ENCODE measurements at places on chromosomes 2 and 18. TPM values are rescaled to one million over a fixed set of nuclear protein-coding genes. Genes with fewer than 3 reads are reported as not detected.

The CCL20 gene
- total RNA-seq, result 0.92 TPM

GRCh38 chr2:160574468-160575140 is 81.0 kb upstream of the RBMS1 start:
- DNase-seq, result no peak
- no peaks in the 10 kb centered on the region for H3K36me3 ChIP-seq
- no peak overlapping the region for H3K4me3 ChIP-seq
- no peaks in the 10 kb centered on the region for H3K27me3 ChIP-seq
- peaks cover 3% of the 10 kb centered on the region for H3K4me1 ChIP-seq

- H3K4me1 ChIP-seq, result peaks cover 5% of the 10 kb centered on the region
- no peak for DNase-seq
- H3K27ac ChIP-seq, result no peak overlapping the region
- no peaks in the 10 kb centered on the region for H3K36me3 ChIP-seq
Measured at GRCh38 chr2:47373747-47374146, 29.2 kb upstream of the MSH2 start.

The STAMBP gene
- 53.5 TPM for total RNA-seq

The HDAC4 gene
- total RNA-seq, result 329 TPM

- DNase-seq, result no peak
- H3K4me1 ChIP-seq, result peaks cover 56% of the 10 kb centered on the region
- H3K36me3 ChIP-seq, result peaks cover 8% of the 10 kb centered on the region
- no peak overlapping the region for H3K4me3 ChIP-seq
- no peaks in the 10 kb centered on the region for H3K27me3 ChIP-seq
Measured at GRCh38 chr2:63861220-63861822, 19.6 kb downstream of the UGP2 start.

- no peaks in the 10 kb centered on the region for H3K27me3 ChIP-seq
- DNase-seq, result no peak
- H3K4me1 ChIP-seq, result peaks cover 18% of the 10 kb centered on the region
- no peaks in the 10 kb centered on the region for H3K36me3 ChIP-seq
- no peak overlapping the region for H3K27ac ChIP-seq
- no peak overlapping the region for H3K4me3 ChIP-seq
Measured at GRCh38 chr2:110820128-110820527, 87.8 kb downstream of the ACOXL start.

DNA sequence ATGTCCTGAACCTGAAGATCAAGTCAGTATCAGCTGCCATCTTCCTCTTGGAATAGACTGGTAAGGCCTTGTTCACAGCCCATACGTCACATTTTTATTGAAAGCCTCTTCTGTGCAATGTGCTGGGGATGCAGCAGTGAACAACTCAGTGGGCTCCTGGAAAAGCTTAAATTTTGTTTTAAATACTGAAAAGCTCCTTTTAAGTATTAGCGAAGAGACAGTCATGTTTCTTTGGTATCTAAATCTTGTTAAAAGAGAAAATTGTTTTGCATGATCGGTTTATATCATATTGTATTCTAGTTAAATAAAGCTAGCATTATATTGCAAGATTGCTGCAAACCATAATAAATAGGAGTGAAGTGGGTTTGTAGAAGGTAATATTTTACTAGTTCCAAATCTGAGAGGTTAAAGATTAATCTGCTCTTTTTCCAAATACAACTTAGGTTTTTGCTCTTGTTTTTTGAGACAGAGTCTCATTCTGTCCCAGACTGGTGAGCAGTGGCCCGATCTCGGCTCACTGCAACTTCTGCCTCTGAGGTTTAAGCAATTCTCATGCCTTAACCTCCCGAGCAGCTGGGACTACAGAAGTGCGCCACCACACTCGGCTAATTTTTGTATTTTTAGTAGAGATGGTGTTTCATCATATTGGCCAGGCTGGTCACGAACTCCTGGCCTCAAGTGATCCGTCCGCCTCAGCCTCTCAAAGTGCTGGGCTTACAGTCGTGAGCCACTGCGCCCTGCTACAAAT is 1.6 kb upstream of the RMDN2 start:
- no peak overlapping the region for H3K4me3 ChIP-seq
- H3K4me1 ChIP-seq, result peaks cover 7% of the 10 kb centered on the region
- H3K27ac ChIP-seq, result no peak overlapping the region
- H3K27me3 ChIP-seq, result no peaks in the 10 kb centered on the region

- no peak overlapping the region for H3K4me3 ChIP-seq
- H3K36me3 ChIP-seq, result no peaks in the 10 kb centered on the region
- H3K27me3 ChIP-seq, result no peaks in the 10 kb centered on the region
- DNase-seq, result no peak
- no peak overlapping the region for H3K27ac ChIP-seq
Measured at GRCh38 chr18:77524909-77525308, 275.3 kb downstream of the GALR1 start.

DNA sequence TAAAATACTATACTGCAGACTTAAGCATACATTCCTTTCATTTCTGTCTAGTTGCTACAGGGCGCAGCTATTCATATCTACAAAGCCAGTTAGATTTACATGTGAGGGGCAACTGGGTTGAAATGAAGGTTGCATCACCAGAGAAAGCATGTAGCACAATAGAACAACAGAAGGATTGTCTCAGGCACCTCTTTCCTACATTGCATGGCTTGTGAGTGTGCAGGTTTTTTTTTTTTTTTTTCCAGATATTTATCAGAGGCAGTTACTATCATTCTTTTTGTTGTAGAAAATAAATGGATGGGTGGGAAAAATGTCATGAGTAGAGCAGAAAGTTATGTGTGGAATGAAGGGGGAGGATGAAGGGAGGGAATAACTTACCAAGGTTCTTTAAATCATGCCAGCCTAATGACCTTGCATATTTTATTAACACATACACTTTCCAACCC is 86.8 kb downstream of the ERBB4 start:
- H3K27ac ChIP-seq, result no peak overlapping the region
- H3K27me3 ChIP-seq, result no peaks in the 10 kb centered on the region
- no peaks in the 10 kb centered on the region for H3K36me3 ChIP-seq
- peaks cover 12% of the 10 kb centered on the region for H3K4me1 ChIP-seq
- no peak overlapping the region for H3K4me3 ChIP-seq

DNA sequence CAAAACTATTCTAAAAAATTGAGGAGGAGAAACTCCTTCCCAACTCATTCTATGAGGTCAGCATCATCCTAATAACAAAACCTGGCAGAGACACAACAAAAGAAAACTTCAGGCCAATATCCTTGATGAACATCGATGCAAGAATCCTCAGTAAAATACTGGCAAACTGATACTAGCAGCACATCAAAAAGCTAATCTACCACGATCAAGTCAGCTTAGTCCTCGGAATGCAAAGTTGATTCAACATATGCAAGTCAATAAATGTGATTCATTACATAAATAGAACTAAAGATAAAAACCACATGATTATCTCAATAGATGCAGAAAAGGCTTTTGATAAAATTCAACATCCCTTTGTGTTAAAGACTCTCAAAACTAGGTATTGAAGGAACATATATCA is 63.1 kb downstream of the EHBP1 start:
- H3K27ac ChIP-seq, result no peak overlapping the region
- DNase-seq, result no peak
- H3K4me3 ChIP-seq, result no peak overlapping the region
- no peaks in the 10 kb centered on the region for H3K27me3 ChIP-seq
- peaks cover 4% of the 10 kb centered on the region for H3K4me1 ChIP-seq

GRCh38 chr2:29270701-29271121 is 155.5 kb downstream of the CLIP4 start:
- H3K4me1 ChIP-seq, result no peaks in the 10 kb centered on the region
- DNase-seq, result no peak
- no peak overlapping the region for H3K27ac ChIP-seq
- peaks cover 2% of the 10 kb centered on the region for H3K27me3 ChIP-seq

DNA sequence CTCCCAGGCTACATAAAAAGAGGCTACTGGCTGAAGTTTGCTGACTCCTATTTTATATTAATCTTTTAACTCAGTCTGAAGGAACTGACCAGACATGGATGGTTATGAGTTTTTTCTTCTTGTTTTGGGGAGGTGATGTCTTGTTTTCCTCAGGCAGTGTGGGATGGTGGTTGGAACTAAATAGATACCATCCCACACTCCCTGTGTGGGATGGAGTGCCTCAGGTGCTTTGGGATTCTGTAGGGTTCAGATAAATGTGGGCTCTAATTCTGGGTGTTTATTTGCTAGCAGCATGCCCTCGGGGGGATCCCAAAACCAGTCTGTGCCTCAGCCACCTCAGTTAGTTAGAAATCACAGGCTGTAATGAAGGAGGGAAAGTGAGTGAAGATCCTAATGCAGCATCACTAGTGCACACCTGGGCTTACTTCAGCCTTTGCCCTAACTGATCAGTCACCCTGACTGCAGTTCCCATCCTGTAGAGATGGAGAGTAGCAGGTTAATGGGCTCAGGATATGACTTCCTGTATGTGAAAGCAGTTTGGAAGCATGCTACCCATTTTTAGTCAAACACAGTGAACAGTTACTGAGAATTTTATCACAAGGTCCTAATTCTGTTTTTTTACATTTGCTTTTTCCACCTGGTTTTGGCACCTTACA is 132.2 kb downstream of the SPTBN1 start:
- H3K27me3 ChIP-seq, result no peaks in the 10 kb centered on the region
- no peak overlapping the region for H3K4me3 ChIP-seq
- no peak for DNase-seq

The AGPS gene
- 29.6 TPM for total RNA-seq

GRCh38 chr18:79050005-79050404 is 19.2 kb upstream of the ATP9B start:
- H3K27ac ChIP-seq, result no peak overlapping the region
- no peaks in the 10 kb centered on the region for H3K4me1 ChIP-seq
- peaks cover 7% of the 10 kb centered on the region for H3K27me3 ChIP-seq
- no peaks in the 10 kb centered on the region for H3K36me3 ChIP-seq
- H3K4me3 ChIP-seq, result no peak overlapping the region
- no peak for DNase-seq

DNA sequence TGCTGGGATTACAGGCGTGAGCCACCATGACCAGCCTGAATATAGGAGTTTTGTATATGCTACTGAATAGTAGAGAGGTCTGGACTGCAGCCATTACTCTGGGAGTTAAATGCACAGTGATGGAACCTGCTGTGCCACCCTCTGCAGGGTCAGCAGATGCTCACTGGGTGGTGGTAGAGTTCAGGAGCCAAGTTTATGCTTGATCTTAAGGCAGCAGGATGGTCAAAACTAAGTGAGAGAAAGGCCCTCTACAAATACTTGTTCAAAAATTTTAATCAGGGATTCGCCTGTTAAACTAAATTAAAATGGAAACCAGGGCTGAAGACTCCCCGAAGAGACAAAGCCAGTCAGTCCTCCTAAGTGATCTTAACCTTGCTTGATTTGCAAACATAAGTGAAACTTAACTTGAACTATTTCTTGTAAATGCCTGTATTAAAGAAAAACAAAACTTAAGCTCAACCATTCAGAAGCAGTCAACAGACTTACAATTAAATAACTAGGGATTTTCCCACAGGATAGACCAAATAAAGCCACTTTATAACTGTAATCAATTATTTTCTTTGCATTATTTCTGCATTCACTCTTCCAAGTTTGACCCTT is 4.2 kb upstream of the WDFY1 start:
- DNase-seq, result no peak
- H3K27me3 ChIP-seq, result no peaks in the 10 kb centered on the region
- H3K27ac ChIP-seq, result no peak overlapping the region
- no peaks in the 10 kb centered on the region for H3K4me1 ChIP-seq

- no peaks in the 10 kb centered on the region for H3K36me3 ChIP-seq
- H3K27ac ChIP-seq, result peak overlapping the region; percentile 82
- peaks cover 42% of the 10 kb centered on the region for H3K4me1 ChIP-seq
- no peaks in the 10 kb centered on the region for H3K27me3 ChIP-seq
Measured at GRCh38 chr18:34651586-34652369, 58.3 kb upstream of the DTNA start.

DNA sequence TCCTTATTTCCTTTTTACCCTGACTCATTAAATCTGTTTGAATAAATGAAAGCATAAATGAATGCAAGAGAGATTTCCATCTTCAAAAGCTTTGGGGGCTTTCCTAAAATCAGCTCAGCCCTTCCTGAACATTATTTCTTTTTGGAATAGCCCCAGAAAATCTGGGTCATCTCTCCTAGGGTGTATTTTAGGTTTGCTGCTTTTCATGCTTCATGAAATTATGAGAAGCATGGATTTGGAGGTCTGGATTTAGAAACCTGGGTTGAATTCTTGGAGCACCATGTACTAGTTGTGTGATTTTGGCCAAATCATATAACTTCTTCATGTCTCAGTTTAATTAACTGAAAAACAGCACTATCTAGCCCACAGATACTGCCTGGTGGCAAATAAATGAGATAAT is 24.0 kb upstream of the PELI1 start:
- H3K36me3 ChIP-seq, result no peaks in the 10 kb centered on the region
- H3K27me3 ChIP-seq, result no peaks in the 10 kb centered on the region
- no peak for DNase-seq

DNA sequence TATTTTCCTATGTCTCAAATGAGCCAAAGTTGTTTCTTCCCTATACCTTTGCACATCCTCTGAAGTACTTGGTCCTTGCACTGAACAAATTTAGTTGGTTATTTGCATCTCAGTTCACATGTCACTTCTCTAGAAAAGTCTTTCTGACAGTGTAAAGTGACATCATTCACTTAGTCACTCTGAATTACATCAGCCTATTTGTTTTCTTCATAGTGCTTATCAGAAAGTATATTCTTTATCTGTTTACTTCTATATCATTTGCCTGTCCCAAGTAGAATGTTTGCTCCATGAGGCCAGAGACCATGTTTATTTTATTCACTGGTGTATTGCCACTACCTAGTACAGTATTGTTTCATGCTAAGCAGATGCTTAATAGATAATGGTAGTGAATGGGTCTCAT is 173.7 kb downstream of the HNMT start:
- H3K27me3 ChIP-seq, result no peaks in the 10 kb centered on the region

DNA sequence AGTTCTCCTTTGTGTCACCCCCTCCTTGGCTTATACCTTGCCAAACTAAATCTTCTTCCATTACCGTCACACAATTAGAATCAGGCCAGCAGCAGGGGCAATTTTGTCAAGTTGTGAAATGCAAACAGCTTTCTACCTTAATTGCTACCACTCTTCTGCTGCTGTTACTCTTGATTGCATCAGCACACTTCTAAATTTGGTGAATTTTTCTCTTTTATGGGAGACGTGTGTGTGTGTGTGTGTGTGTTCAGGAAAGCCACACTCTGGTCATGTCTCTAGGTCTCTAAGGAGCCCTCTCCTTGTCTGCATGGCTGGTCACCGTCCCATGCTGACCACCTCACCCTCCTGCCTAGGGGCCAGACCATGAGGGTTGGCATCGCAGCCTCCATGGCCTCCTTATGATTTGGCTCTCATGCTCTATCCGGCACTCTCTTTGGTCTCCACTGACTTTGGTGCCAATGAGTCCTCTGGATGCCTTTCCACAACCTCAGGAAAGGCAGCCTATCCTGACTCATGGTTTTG is 87.7 kb downstream of the GATA6 start:
- no peak overlapping the region for H3K4me3 ChIP-seq
- H3K27ac ChIP-seq, result no peak overlapping the region
- no peaks in the 10 kb centered on the region for H3K36me3 ChIP-seq
- no peaks in the 10 kb centered on the region for H3K27me3 ChIP-seq
- DNase-seq, result no peak

- no peaks in the 10 kb centered on the region for H3K36me3 ChIP-seq
- H3K27ac ChIP-seq, result no peak overlapping the region
- no peaks in the 10 kb centered on the region for H3K27me3 ChIP-seq
- no peaks in the 10 kb centered on the region for H3K4me1 ChIP-seq
- H3K4me3 ChIP-seq, result no peak overlapping the region
Measured at GRCh38 chr2:8985561-8986326, 17.7 kb downstream of the MBOAT2 start.

All from psoas muscle (tissue), 8 donors.